ENCODE measurements at places on chromosomes 2 and 18. TPM values are rescaled to one million over a fixed set of nuclear protein-coding genes. Genes with fewer than 3 reads are reported as not detected.

UCN gene
- 3.1 TPM for polyA plus RNA-seq

HJURP gene
- polyA plus RNA-seq, result 1.3 TPM

FSIP2 gene
- 12.2 TPM for polyA plus RNA-seq

GALNT3 gene
- polyA plus RNA-seq, result 7.4 TPM

SMAD7 gene
- polyA plus RNA-seq, result 2.5 TPM

KIF1A gene
- 89.2 TPM for polyA plus RNA-seq

FSHR gene
- 0.36 TPM for polyA plus RNA-seq

RNF152 gene
- 22.9 TPM for polyA plus RNA-seq

LYG2 gene
- not detected for polyA plus RNA-seq

FBXO36 gene
- polyA plus RNA-seq, result 5.4 TPM

CD8B2 gene
- not detected for polyA plus RNA-seq

IL36RN gene
- polyA plus RNA-seq, result not detected

THSD7B gene
- polyA plus RNA-seq, result 0.46 TPM

Data from neural cell (in vitro differentiated cells).